Left ventricle myocardium inferior (tissue), 1 donor: ENCODE measurements at places on chromosomes 11 and 22. TPM values are rescaled to one million over a fixed set of nuclear protein-coding genes. Genes with fewer than 3 reads are reported as not detected.

DNA sequence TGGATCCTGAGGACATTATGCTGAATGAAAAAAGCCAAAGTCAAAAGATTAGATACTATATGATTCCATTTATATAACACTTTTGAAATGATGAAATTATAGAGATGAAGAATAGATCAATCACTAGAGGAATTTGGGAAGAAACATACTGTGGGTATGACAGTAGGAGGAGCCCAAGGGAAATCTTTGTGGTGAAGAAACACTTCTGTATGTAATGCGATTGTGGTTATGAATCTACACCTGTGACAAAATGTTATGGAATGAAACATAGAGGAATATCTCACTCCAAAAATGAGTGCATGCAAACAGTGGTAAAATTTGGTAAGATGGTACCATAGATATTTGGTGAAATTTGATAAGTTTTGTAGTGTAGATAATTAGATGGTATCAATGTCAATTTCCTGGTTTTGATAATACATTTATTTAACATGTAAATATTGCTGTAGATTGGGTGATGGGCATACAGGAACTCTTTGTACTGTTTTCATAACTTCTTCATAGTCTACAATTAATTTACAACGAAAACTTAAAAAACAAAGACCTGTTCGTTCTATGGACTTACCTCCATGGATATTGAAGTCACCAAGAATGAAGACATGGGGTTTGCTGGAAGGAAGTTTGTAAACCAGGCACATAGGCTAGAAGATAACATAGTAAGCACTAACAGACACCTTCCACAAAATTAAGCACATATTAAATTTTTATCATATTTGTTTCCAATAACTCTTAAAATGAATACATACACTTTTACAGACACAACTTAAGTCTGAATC is 11.5 kb downstream of the MRGPRX1 start:
- H3K4me1 ChIP-seq: no peaks in the 10 kb centered on the region
- H3K4me3 ChIP-seq: no peak overlapping the region
- H3K27me3 ChIP-seq: peaks cover 7% of the 10 kb centered on the region
- no peak for DNase-seq

DNA sequence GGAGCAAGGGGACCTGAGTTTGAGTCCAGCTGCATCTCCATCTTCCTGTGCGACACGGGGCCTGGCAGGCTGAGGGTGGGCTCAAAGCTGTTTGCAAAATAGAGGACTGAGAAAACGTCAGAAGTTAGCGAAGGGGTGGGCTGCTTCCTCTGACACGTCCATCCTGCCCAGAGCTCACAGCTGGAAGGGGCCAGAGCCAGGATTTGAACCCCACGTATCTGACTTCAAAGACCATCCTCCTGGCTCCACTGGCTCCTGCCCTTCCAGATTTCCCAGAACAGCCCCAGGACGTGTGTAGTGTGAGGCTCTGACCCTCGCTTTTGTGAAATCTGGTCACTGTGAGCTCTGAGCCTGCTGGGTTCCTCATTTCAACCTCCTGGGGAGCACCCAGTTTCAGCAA is 56.3 kb downstream of the CD82 start:
- no peaks in the 10 kb centered on the region for H3K27me3 ChIP-seq
- H3K4me1 ChIP-seq: peaks cover 48% of the 10 kb centered on the region
- no peak overlapping the region for H3K27ac ChIP-seq
- no peak for DNase-seq

DNA sequence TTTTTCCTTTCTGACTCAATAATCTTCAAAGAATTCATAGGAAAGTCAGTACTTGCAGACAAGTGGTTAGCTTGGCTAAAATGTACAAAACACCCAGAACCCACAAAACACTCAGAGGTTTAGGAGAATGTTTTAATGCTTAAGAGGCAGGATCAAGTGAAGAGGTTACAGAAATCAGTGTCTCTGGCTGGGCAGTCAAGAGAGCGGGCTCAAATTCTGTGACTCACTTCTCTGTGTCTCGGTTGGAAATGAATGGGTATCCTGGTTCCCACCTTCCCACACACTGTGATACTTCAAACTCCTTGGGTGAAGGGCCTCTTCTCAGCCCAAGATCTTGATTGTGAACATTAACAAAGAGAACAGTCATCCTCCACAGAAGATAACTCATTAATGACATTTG is 3.8 kb downstream of the MPEG1 start:
- H3K4me3 ChIP-seq: peak overlapping the region; percentile 48
- H3K4me1 ChIP-seq: peaks cover 17% of the 10 kb centered on the region
- no peak for DNase-seq
- peaks cover 8% of the 10 kb centered on the region for H3K27me3 ChIP-seq
- no peaks in the 10 kb centered on the region for H3K36me3 ChIP-seq

OR5AS1 gene
- not detected for total RNA-seq

MAJIN gene
- not detected for total RNA-seq

KCTD14 gene
- total RNA-seq: 0.16 TPM

EML3 gene
- total RNA-seq: 14.6 TPM
